ENCODE measurements at places on chromosomes 12 and 14.

DNA sequence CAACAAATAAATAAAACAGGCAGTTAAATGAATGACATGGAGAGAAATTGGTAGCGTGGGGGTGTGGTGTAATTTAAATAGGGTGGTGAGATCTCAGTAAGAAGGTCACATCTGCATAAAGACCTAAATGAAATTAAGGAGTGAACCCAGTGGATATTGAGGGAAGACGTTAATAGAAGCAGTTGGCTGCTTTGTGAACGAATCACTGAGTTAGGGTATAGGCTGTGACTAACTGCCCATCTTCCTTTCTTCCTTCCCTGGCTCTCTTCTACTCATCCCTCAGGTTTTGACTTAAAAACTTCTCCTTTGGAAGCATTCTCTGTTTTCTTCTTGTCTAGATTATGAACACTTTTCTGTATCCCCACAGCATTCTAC is 64.7 kb downstream of the BTG1 start:
- no peak for DNase-seq

GRCh38 chr12:122182887-122183587 is at the start of gene LRRC43:
Gene LRRC43, plus strand, starts transcription at chr12:122183123. Its CDS starts 22 bp downstream, at chr12:122183145.
- no peak for DNase-seq

GRCh38 chr12:109167781-109168180 is 51.4 kb downstream of the ACACB start:
- DNase-seq, result no peak

DNA sequence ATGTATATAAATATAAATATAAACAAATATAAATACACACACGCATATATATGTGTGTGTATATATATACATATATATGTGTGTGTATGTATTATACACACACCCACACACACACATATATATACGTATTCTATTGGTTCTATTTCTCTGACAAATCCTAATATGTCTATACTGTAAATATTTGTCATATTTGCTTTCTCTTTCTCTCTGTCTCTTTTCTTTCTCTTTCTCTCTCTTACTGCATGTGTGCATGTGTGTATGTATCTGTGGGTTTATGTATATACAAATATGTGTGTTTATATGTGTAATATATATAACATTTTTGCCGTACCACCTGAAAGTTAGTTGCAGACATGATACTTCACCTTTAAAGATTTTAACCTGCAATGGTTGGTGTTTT is 174.2 kb upstream of the PLEKHG7 start:
- DNase-seq, result no peak

DNA sequence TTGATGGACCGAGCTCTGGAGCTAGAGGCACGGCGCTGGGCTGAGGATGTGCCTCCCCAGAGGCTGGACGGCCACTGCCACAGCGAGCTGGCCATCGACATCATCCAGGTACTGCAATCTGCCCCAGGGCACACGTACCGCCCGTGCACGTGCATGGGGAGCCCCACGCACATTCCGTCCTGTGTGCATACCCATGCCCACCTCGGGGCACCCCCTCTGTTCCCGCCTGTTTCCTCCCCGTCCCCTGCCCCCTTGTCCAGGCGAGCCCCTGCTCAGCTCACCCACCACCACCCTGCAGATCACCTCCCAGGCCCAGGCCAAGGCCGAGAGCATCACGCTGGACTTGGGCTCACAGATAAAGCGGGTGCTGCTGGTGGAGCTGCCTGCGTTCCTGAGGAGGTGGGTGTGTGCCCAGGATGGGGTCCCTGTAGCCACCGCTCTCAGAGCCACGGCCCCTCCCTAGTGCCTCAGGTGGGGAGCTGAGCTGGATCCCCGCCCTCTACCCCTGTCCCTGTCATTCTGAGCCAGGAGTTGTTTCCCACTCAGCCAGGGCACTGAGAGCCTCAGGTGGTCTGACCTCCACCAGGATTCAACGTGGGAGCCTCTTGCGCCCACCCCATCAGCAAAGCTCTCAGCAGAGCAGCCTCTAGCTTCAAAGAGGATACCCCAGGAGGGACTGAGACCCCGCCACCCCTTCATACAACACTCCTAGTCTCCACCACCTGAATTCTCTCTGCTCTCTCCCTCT is 6.9 kb downstream of the TNFAIP2 start:
- DNase-seq, result no peak

DNA sequence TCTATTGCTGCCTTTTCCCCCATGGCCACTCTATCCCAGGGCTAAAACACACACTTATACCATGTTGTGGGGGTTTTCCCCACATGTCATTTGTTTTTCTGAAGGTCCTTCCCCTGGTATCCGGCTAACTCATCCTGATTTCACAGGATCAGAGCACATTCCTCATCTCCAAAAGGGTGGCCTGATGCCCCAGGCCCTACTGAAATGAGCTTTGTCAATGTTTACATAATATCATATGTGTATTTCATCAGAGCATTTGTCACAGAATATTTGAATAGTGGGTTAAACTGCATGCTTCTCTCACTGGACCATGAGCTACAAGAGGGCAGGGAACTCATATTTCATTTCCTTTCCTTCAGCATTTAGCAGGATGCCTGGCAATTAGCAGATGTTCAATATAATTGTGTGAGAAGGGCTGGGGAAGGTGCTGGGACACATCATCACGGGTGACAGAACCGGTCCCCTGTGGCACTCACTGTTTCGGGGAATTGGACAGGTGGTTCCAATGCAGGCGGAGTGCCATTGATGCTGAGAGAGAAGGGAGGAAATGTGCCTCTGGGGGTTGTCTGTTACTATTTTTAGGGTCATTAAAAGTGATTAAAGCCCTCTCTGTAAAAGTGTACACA is 26.8 kb downstream of the EMP1 start:
- DNase-seq, result no peak

GRCh38 chr12:93093243-93093642 is 164.1 kb upstream of the EEA1 start:
- DNase-seq, result no peak

DNA sequence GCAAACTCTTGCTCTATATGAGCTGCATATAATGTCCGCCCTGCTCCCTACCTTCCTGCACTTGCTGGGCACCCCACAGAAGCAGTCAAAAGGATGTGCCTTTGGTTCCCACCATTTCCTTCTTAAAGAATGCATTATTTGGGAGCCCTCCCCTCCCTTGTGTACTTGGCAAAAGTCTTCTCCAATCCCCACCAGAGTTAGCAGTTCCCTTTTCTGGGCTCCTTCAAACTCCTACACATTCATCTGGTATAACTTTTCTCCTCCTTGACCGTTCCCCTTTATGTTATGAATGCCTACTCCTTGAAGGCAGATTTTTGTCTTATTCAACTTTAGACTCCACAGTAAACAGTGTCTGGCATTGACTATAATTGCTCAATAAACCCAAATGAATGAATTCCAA is 27.8 kb downstream of the AREL1 start:
- DNase-seq, result no peak

GRCh38 chr12:27580561-27581330 is 56.7 kb downstream of the PPFIBP1 start:
- DNase-seq, result no peak

DNA sequence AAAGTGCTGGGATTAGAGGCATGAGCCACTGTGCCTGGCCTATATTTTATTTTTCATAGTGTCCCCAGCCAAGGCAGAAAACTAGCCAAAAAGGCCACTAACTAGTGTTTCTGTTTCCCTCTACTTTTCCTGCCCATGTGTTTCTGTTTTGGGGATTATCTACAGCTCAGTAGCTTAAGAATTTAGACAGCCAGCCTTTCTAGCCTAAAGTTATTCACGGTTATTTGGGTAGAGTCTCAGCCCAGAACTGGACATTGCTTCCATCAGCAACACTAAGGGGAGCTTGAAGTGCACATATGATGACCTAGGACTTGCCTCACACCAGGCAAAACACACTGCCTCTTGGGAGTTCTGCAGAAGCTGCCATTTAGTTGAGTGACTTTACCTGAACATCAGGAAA is 17.9 kb downstream of the PROX2 start:
- no peak for DNase-seq

DNA sequence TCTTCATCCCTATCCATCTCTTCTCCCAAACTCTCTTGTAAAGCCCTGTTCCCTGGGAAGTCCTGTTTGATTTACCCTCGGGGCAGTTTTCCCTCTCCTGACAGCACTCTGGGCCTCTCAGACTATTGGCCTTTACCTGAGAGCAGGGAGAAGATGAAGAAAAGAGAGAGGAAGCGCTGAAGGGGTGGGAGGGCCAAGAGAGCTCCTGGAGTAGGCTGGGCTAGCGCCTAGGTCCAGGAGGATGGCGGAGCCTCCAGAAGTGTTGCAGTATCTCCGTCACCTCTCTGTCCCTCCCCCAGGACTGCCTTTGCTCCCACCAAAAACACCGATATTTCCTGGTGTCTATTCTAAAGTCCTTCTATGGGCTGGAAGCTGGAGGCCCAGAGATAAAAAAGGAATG is 5.7 kb upstream of the IGFBP6 start:
- no peak for DNase-seq

DNA sequence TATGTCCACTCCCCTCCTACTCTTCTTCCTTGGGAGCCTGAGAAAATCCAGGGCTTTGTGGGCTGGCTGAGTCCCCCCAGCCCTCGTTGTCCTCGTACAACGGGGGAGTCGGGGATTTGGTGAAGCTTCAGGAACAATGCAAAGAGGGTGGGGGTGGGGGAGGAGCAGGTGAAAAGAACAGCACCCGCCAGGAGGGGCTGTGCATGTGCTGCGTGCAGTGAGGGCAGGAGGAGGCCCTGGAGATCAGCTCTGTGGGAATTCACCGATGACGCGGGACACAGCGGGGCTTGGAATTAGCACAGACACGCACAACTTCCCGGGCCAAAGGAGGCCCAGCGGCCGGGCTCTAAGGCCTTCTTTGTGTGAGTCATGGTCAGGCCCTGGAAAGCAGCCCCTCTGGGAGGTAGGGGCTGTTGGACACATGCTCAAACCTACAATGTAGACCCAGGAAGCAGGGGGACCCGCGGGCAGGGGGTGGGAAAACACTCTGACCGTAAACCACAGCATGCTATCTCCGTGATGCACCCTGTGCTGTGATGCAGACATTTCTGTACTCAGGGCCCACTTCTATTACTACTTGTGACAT is 32.8 kb downstream of the RBM19 start:
- DNase-seq, result no peak

DNA sequence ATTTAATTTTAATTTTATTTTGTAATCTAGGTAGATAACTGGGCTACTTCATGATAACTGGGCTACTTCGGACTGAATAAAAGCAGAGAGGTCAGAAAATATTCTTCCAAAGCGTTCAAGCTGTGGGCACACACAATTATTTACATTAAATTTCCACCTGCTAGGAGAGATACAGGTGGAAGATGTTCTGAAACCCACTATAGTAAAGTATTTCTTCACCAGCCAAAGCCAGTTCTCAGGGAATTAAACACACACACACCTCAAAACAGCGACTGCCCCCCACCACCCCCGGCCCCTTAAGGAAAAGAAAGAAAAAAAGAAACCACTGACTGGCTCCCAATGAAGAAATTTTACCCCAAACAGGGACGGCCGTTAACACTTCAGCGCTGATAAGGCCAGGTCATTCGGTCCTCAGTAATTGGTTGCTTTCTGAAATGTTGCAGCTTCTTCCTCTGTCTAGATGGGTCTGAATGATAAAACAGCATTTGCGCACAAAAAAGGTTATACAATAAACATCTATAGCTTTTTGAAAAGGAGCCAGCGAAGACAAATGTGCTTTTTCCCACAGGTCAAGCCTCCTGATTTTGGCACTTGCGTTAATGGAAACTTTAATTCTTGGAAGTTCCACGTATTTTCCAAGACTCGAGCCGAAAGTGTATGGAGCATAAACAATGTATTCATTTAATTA is 771 bp upstream of the KCNJ8 start:
- DNase-seq, result no peak

DNA sequence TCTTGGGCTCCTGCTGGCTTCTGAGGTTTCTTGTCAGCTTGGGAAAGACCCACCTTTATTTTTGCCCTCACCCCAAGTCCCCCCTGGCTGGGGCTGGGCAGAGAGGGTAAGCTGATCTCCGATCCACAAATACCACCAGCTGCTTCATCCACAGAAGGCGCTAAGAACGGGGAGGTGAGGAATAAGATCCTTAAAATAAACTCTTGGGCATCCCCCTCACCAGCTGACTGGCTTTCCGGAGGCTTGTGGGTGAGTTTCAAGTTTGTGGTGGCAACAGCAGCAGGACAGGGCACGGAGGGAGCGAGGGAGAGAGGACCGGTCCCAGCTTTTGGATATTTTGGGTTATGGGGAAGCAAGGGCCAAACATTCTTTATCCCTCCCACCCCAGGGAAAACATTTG is 20.8 kb upstream of the HSPB8 start:
- no peak for DNase-seq

- no peak for DNase-seq
These were observed 312.8 kb upstream of the FKBP4 start for GRCh38 chr12:2481951-2482350.

DNA sequence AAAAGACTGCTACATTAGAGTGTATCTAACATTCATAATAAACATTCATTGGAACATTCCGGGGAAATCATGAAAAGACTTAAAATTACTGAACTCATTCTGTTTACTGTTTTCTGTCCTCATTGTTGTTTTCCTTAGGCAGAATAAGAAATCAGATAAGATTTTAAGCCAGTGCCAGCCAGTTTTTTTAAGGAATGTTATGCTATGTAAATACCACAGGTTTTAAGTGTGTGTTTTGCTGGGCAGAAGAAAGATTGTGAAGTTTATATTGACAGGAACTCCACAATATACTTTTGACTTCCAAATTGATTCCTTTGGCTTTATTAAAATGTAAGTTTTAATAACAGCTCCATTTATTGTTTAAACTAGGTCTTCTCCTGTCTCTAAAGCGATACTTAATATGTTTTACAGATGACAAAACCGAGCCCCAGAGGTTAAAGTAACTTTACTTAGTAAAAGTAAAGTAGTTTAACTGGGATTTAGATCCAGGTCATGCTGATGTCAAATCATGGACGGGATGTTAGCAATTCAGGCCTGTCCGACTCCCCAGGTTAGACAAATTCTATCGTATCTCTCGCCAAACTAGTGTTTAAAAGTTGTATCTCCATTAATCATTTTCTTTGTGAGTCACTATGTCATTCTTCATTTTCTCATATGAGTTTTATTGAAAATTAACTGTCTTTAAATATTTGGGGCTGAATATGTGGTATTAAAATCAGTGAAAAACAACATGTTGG is 1.7 kb downstream of the LARP4 start:
- no peak for DNase-seq

GRCh38 chr12:11686120-11686519 is 36.6 kb downstream of the ETV6 start:
- no peak for DNase-seq

GRCh38 chr12:91180582-91181395 is 1.8 kb downstream of the DCN start:
- no peak for DNase-seq

GRCh38 chr12:46556819-46557524 is 184.4 kb upstream of the SLC38A2 start:
- no peak for DNase-seq

All from stimulated activated CD8-positive, alpha-beta memory T cell treated with anti-CD3 and anti-CD28 coated beads, Interleukin-2, amount 100 ng/mL, for 48 hours (primary cell).